Stimulated activated CD4-positive, alpha-beta T cell treated with anti-CD3 and anti-CD28 coated beads, Interleukin-15, amount 100 ng/mL, for 48 hours (primary cell): ENCODE measurements at places on chromosomes 11 and 22.

DNA sequence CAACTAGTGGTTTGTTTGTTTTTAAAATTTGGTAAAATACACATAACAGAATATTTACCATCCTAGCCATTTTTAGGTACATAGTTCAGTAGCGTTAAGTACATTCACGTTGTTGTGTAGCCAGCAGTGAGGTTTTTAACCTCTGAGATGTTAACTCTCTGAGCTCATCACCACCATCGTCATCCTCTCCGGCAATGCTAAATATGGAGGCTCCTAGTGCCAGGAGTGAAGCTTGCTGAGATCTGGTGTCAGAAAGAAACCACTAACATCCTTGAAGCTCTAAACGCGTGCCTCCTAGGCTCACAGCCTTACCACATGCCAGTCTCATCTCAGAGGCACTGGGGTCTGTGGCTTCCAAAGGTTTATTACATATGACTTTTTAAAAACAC, 330.2 kb upstream of the B3GAT1 start:
- no peak for DNase-seq

DNA sequence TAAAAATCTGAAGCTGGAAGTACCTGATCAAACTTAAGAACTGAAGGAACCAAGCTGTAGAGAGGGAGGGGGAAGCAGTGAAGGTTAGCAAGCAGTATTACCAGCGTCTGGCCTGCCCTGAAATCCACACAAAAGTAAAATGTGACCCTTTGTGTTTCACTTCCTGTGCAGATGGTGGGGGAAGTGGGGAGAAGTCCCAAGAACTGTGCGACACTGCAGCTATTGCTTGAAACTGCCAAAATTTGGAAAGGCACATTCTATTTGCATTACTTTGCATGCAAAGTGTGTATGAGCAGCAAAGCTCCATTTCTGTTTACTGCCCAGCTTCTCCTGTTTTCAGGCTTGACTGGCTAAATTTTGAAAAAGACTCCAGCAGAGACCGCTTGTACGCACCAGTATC, 72.1 kb upstream of the BMAL1 start:
- no peak for DNase-seq

GRCh38 chr11:83007477-83007876, 64.2 kb downstream of the RAB30 start:
- DNase-seq: no peak

- DNase-seq: no peak
These were observed 89.0 kb upstream of the GRK3 start for GRCh38 chr22:25475257-25476022.

GRCh38 chr22:38442967-38443627, 11.9 kb downstream of the KCNJ4 start:
- DNase-seq: no peak

- DNase-seq: no peak
These were observed 4.1 kb downstream of the LRRC56 start for GRCh38 chr11:541433-541885.

DNA sequence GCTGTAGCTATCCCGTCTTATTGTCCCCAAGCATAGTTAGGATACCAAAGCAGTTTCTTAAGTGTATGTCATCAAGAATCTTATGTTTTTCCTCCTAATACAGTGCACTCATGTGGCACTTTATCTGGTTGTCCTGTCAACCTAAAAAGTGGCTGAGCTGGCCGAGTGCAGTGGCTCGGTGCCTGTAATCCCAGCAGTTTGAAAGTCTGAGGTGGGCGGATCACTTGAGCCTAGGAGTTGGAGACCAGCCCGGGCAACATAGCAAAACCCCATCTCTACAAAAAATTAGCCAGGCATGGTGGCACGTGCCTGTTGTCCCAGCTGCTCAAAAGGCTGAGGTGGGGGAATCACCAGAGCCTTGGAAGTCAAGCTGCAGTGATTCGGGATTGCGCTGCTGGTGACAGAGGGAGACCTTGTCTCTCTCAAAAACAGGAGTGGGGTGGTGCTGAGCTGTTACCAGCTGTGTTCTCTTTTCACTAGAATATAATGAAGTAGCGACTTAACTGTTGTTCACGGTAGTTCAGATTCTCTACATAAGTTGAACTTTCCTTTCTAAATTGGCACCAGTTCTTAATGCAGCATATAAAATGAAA, 48.1 kb downstream of the EP300 start:
- DNase-seq: no peak

GRCh38 chr11:60265373-60266214, 14.9 kb upstream of the MS4A4A start:
- DNase-seq: no peak

- DNase-seq: no peak
These were observed 76.1 kb downstream of the PRR5L start for GRCh38 chr11:36372101-36372771.
